ENCODE measurements at places on chromosomes 16 and 17. TPM values are rescaled to one million over a fixed set of nuclear protein-coding genes. Genes with fewer than 3 reads are reported as not detected.

The EMP2 gene
- 8.1 TPM for total RNA-seq

The NECAB2 gene
- 1.2 TPM for total RNA-seq

The SYNRG gene
- 8.2 TPM for total RNA-seq

The QPRT gene
- total RNA-seq: 165 TPM

The EVPLL gene
- total RNA-seq: not detected

The SLC5A11 gene
- not detected for total RNA-seq

The SLFN13 gene
- total RNA-seq: 19.8 TPM

The WDR59 gene
- total RNA-seq: 32.0 TPM

The RNU2-1 gene
- not detected for total RNA-seq

The ORC6 gene
- 68.6 TPM for total RNA-seq

The BRIP1 gene
- 12.0 TPM for total RNA-seq

The RUNDC3A gene
- 5.7 TPM for total RNA-seq

The RRAD gene
- total RNA-seq: not detected

The RNF112 gene
- total RNA-seq: 2.3 TPM

The TNP2 gene
- total RNA-seq: not detected

The CEMP1 gene
- total RNA-seq: not detected

The RARA gene
- total RNA-seq: 22.1 TPM

The RNF157 gene
- 5.6 TPM for total RNA-seq

The KRT36 gene
- not detected for total RNA-seq

The ECI1 gene
- 115 TPM for total RNA-seq

The SPATA22 gene
- total RNA-seq: 0.10 TPM

The NAGS gene
- 5.9 TPM for total RNA-seq

The MYL4 gene
- not detected for total RNA-seq

The HOXB13 gene
- 11.1 TPM for total RNA-seq

The DRC3 gene
- total RNA-seq: 5.0 TPM

The SEZ6 gene
- 0.37 TPM for total RNA-seq

The ZACN gene
- 0.59 TPM for total RNA-seq

The SEPTIN12 gene
- not detected for total RNA-seq

The ELOB gene
- total RNA-seq: 236 TPM

The ZNF205 gene
- 40.2 TPM for total RNA-seq

The FBXO39 gene
- not detected for total RNA-seq

The ST6GALNAC1 gene
- total RNA-seq: not detected
